ENCODE measurements at places on chromosomes 6 and 20.

- no peak for DNase-seq
These were observed 35.5 kb downstream of the ABHD12 start for GRCh38 chr20:25355011-25355595.

DNA sequence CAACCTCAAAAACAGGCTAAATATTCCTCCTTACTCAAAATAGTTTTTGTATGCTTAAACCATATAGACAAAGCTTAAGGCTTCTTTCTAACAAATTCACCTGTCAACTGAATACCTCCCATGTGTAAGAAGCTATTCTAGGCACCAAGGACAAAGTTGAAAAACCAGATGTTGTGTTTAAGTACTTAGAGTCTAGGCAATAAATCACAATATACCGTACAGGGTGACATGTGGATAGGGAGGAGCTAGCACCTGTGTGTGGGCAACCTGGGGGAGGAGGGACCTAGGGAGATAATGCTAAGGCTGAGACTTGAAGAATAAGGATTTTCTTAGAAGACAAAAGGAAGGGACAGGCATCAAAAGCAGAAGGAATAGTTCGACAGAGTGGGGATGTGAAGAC is 123.5 kb downstream of the LMBRD1 start:
- DNase-seq: no peak

DNA sequence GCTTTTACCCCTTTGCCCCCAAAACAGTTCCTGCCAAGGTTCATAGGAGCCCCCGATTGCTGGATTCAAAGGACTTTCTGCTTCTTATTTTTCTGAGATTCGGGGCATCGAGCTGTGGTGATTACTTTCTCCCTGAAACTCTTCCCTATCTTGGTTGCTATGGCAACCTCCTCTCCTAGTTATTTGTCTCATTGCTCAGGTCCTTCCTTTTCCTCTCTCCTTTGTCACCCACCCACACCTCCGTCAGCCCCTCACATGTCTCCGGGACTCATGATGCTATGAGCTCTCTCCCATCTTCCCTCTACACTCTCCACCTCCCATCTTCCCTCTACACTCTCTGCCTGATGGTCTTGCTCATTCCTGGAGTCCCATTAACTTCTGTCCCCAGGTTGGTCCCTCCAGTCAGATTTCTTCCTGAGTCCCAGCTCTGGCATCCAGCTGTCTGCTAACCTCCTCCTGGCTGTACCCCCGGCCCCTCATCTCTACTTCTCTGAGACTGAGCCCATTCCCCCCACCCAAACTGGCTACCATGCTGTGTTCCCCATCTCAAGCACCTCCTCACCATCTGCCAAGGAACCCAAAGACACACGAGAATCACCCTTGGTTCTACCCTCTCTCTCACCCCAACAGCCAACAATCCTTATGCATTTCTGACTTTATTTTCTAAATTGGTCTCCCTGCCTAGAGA is 30.2 kb upstream of the NNAT start:
- DNase-seq: no peak

- no peak for DNase-seq
These were observed 383.4 kb downstream of the GRIK2 start for GRCh38 chr6:101776919-101777350.

- peak; percentile 92 for DNase-seq
These were observed at the start of gene HEY2 for GRCh38 chr6:125749173-125749864. TSS of gene HEY2 (plus strand) at chr6:125749632. CDS start at chr6:125749777, 145 bp downstream.

- DNase-seq: no peak
These were observed 132.9 kb downstream of the ZDHHC14 start for GRCh38 chr6:157513619-157514485.

DNA sequence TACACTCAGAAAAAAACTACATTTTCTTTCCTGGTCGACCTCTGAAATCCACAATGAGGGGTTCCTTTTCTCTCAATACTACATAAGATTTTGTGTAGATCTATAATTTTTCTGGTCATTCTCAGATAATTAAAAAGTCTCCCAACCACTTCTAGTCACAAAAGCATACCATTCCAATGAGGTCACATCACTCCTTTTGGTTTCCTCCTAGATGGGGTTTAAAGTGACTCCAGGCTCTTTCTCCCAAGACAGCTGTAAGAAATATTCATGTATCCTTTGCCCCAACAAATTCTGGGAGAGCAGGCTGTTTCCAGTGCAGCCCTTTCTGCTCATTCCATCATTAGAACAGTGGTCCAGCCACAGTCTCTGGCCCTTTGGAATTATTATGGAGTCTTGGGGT is 43.1 kb upstream of the BEND6 start:
- no peak for DNase-seq

GRCh38 chr20:19003366-19004336 is 190.1 kb downstream of the SCP2D1 start:
- no peak for DNase-seq

- no peak for DNase-seq
These were observed 15.1 kb upstream of the TRIM39 start for GRCh38 chr6:30311671-30312070.

DNA sequence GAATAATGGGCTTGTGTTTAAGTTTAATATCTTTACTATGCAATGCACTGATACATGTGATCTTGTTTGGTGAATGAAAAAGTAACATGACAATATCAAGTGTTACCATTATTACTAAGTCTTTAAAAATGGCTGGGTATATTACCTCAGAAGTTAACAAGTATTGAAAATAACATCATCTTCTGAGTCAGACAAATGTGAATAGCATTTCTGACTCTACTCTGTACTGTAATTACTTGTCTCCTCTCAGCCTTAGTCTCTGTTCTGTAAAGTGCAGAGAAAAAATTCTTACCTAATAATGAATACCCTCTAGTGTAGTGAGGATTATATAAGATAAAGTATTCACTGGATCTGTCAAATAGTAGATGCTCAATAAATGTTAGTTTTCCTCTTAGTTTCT is 47.0 kb upstream of the GCLC start:
- no peak for DNase-seq

- DNase-seq: no peak
These were observed 483.5 kb downstream of the UTRN start for GRCh38 chr6:144768551-144769075.

GRCh38 chr6:89679215-89680120 is 40.9 kb upstream of the LYRM2 start:
- DNase-seq: no peak

DNA sequence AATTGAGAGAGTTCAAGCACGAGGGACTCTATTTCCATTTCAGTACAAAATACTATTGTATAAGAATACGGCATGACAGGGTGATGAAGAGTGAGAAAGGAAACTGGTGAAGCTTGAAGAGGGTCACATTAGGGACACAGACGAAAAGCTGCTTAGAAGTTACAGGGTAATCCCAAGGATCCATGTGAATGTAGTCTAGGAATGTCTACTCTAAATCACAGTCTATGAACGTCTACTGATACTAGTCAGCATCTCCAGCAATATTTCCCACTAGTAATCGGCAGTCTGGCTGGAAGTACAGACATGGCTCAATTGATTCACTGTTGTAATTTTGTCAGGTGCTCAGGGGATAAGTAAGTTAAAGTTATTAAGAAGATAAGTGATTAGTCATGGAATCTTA is 156.4 kb downstream of the ASCC3 start:
- no peak for DNase-seq

DNA sequence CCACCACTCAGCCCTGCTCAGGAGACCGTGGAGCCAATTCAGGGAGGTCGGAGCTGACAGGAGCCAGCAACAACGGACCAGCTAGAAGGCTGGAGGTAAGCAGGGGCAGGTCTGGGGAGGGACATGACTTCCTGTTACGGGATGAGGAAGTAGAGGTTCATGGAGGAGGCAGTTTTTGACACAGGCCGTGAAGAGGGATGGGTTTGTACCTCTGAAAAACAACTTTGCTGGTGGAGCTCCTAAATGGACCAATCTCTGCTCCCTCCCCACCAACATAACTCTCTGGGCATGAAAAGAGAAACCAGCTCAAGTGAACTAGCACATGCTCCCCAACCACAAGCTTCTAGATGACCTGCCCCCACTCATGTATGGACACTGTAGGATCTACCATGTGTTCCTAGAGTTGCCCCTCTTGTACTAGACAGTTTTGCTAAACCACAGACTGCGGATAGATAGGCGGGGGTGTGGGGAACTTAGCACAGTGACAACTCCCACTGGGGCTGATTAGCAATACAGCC is 31.4 kb downstream of the RALGAPA2 start:
- DNase-seq: no peak

DNA sequence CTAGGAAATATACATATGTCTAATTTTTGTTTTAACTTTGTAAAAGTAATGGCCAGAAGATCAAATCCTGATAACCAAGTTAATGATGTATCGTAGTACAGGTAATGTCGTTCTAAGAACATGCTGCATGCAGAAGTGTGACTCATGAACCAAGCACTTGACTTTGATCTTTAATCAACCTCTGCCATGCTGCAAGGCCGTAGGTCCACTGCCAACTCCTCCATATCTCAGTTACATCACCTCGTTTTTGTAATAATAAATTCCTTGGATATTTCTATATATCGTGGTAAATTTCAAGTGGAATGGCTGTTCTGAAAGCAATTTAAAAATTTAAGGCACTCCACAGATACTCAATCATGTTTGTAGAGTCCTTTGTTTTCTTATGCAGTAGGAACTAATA is 771.7 kb downstream of the EPHA7 start:
- DNase-seq: no peak

DNA sequence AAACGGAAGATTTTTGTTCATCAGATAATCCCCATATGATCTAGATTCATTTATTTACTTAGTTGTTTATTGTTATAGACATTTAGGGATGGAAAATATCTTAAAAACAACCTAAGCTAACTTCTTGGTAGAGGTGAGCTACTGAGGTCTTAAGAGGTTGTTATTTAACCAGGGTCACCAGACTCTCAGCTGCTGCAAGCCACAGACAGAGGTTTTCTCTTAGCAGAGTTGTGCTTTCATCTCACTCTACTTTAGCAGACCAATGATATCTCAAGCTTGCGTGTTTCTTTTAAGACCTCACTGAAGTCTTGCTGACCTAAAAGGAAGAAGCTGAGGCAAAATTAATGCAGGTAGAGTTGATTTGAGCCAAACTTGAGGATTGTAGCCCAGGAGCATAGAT is 43.6 kb downstream of the NCOA7 start:
- DNase-seq: no peak

- DNase-seq: no peak
These were observed 135.1 kb upstream of the RAB32 start for GRCh38 chr6:146408583-146408982.

- DNase-seq: no peak
These were observed 193.4 kb downstream of the BACH2 start for GRCh38 chr6:90103056-90103800.

GRCh38 chr6:130843575-130844320 is 16.5 kb downstream of the SMLR1 start:
- peak; percentile 21 for DNase-seq

DNA sequence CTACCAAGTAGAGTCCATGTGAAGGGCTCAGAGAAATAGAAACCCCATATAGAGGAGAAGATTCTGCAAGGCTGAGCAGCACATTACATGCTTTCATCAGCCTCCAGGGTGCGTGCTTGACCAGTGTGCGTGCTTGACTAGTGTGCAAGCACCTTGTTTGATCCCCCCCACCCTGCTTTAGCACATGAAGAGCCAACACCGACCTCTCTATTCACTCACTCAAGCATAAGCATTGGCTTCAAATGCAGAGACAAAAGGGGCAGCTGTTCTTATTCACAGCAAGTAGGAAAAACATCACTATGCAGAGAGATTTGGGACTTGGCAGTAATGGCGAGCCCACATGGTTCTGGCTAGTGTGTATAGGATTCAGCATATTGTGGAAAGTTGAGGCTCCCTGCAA is 278.7 kb upstream of the RNF217 start:
- no peak for DNase-seq

DNA sequence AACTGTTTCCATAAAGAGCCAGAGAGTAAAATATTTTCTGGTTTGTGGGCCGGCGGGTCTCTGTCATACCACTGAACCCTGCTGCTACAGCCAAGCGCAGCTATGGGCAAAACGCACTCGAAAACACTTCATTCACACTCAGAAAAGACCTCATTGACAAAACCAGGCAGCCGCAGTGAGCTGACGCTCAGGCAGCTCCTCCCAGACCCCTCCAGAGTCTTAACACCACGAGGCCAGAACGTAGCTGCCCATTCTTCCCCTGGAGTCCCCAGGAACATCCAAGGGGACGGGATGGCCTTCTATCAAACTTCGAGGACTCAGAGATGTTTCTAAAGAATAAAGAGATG is 35.6 kb upstream of the ZBP1 start:
- DNase-seq: no peak

DNA sequence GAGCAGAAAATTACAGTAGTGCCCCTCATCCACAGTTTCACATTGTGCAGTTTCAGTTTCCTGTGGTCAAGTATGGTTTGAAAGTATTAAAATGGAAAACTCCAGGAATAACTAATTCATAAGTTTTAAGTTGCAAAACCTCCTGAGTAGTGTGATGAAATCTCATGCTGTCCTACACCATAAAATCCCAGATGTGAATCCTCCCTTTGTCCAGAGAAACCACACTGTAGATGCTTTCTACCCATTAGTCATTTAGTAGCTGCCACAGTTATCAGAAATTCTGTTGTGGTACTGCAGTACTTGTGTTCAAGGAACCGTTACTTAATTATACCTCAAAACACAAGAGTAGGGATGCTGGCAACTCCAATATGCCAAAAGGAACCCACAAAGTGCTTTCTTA is 74.7 kb downstream of the PTCHD4 start:
- no peak for DNase-seq

- DNase-seq: no peak
These were observed 13.2 kb upstream of the ASXL1 start for GRCh38 chr20:32344835-32345506.

GRCh38 chr6:19571176-19571575 is 266.0 kb upstream of the ID4 start:
- no peak for DNase-seq

GRCh38 chr20:1037039-1037438 is 34.9 kb upstream of the RSPO4 start:
- DNase-seq: no peak

DNA sequence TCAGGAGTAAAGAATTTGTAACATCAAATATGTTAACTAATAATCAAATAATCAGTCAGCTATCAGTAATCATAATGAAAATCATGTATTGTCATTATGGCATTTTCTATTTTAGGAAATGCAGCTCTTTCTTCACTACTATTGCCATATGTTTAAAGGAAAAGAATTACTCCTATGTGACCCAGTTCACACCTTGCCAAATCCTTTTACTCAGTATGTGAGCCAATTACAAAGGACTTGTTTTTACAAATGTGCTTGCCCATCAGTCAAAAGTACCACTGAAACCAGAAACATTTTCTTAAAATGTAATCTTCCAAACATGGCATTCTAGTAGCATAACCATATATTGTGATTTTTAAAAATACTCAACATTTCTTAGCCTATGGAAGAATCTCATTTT is 63.6 kb downstream of the NCOA7 start:
- no peak for DNase-seq

- DNase-seq: no peak
These were observed 55.2 kb upstream of the CITED2 start for GRCh38 chr6:139429580-139430145.
